GM20000 (cell line): ENCODE measurements at places on chromosomes 5 and 9.

GRCh38 chr5:4058899-4059298 is 463.3 kb downstream of the IRX1 start:
- no peak for DNase-seq

- DNase-seq: no peak
Measured at GRCh38 chr9:88757406-88758010, 222.5 kb downstream of the NXNL2 start.

DNA sequence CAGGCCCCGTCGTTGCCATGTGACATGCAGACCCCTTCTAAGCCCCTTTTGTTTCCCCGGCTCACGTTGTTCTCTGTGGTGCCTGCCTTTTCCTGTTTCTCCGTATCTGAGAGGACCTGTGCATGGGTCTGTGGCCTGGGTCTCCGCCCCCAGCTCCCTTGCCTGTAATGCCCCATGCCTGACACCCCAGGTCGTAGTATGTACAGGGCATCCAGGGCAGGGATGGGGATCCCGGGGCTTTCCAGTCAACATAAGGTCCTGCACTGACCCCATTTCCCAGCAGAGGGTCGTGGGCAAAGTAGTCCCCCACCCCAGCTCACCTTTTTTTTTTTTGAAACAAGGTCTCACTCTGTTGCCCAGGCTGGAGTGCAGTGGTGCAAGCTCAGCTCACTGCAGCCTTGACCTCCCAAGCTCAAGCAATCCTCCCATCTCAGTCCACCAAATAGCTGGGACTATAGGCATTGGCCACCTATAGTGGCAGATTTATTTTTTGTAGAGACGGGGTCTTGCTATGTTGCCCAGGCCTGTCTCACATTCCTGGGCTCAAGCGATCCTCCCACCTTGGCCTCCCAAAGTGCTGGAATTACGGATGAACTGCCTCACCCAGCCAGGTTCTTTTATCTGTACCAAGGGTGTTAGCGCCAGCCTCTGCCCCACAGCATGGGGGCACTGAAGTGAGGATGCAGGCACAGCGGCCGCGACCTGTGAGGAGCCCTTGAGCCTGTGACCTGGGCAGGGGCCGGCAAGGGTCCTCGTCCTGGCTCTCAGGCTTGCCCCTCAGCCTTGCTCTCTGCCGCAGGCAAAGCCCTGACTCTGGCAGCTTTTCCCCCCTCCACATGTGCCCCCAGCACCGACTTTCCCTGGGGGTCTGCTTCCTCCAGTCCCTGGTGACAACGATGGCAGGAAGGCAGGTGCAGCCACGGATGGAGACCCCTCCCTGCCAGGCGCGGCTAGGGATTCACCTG is 19.1 kb upstream of the QSOX2 start:
- no peak for DNase-seq

DNA sequence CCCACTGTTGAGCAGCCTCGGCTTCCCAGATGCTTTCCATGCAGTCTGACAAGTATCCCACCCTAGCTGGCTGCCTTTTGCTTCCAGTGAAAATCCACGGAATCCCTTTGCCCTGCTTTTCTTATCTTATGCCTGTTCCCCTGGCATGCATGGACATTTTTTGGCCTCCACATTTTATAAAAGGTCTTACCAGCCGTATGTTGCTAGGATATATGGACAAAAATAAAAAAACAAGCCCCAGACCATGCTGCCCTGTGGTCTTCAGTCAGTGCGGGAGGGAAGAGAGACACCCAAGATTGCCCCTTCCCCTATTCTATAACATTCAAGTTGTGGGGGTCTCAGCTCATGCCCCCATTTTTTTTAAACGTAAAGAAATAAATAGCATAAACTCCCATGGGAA is 129.6 kb downstream of the COL23A1 start:
- no peak for DNase-seq
